ENCODE measurements at places on chromosomes 5 and 9.
A peak's percentile ranks its signal among the peaks of the same experiment; 100 is the strongest.

DNA sequence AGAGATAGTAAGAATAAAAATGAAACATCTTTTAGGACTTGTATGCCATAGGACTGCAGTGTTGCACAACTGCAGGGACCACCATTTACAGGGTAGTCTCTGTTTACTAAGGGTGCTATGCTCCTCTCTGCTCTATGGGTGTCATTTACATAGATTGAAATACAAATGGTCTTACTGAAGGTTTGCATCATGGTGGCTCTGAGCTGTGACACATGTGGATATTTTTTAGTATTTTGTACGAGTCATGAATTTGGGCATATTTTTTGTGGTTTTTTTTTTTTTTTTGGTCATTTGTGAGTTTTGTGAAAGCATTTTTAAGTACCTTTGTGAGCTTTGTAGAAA lies 47.4 kb downstream of the CSNK1G3 start:
- DNase-seq, result no peak

- DNase-seq, result no peak
Observed at GRCh38 chr9:124812441-124812876, 35.5 kb downstream of the OLFML2A start.

DNA sequence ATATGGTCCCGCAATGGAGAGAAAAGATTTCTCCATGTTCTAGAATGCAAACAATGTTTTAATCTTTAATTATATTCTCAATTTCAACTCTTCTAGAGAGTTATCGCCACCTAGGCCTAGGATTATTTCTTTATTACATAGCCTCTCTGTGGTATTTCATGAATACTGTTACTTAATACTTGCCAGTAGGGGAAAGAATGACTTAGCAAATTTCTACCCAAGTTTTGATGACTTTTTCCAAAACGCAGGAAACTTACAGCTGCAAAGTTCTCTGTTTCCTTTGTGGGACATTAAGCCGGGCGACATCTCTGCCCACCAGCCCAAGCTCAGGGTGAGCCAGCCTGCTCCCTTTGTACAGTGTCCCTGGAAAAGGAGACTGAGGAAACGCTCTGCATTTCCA lies 73.8 kb downstream of the MED27 start:
- no peak for DNase-seq

GRCh38 chr5:179187229-179187678 lies 127.1 kb downstream of the ZNF354C start:
- no peak for DNase-seq

DNA sequence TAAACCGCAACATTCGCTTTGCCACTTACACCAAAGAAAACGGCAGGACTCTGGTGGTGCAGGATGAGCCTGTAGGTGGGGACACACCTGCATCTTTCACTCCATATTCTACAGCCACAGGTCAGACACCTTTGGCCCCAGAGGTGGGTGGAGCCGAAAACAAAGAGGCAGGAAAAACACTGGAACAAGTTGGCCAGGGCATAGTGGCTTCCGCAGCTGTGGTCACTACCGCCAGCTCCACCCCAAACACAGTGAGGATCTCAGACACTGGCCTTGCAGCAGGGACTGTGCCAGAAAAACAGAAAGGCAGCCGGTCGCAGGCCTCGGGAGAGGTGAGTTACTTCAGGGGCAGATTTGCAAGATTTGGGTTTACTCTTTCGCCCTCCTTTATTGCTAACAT lies 33.8 kb downstream of the KDM3B start:
- DNase-seq, result peak; percentile 51

- no peak for DNase-seq
Observed at GRCh38 chr5:73863876-73864275, 237.9 kb downstream of the ARHGEF28 start.

DNA sequence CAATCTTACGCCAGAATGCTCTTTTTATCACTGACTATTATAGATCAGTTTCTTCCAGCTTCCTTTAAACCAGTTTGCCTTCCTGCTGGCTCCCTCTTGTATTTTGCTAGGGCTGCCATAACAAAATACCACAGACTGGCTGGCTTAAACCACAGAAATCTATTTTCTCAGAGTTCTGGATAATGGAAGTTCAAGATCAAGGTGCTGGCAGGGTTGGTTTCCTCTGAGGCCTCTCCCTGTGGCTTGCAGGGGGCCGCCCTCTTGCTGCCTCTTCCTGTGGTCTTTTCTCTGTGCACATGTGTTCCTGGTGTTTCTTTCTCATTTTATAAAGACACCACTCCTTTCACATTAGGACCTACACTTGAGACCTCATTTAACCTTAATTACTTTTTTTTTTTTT lies 6.8 kb upstream of the FXN start:
- DNase-seq, result no peak

DNA sequence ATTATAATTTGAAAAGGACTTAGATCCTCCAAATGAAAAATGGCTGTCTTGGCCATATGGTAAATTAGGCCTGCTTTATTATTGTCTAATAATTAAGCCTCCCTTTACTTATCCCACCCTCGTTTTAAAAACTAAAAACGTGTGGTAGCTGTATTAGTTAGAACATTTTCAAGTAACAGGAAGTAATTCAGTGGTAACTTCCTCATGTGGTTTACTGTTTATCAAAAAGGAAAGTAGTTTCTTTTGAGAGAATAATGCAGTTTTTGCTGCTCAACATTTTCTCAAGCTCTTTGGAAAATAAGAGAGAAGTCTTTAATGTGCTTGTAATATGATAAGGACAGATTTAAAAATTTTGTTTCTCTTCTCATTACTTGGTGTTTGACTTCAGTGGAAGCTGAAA lies 26.0 kb downstream of the ZCCHC7 start:
- DNase-seq, result no peak

DNA sequence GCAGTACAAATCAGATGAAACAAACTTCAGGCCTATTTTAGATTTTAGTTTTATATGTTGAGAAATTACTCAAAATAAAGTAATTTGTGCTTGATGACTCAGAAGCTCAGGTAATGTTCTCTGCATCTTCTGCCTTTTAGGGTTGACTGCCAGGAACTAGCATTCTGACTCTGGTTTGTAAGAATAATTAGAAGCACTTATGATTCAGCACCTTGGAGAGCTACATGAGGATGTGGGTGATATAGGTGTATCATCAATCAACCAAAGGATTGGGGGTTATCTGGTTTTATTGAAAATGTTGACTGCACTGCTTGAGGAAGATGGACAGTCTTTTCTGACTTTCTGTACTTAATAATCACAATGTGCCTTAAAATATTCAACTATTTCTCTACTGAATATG lies 118.7 kb upstream of the SGCD start:
- DNase-seq, result no peak

DNA sequence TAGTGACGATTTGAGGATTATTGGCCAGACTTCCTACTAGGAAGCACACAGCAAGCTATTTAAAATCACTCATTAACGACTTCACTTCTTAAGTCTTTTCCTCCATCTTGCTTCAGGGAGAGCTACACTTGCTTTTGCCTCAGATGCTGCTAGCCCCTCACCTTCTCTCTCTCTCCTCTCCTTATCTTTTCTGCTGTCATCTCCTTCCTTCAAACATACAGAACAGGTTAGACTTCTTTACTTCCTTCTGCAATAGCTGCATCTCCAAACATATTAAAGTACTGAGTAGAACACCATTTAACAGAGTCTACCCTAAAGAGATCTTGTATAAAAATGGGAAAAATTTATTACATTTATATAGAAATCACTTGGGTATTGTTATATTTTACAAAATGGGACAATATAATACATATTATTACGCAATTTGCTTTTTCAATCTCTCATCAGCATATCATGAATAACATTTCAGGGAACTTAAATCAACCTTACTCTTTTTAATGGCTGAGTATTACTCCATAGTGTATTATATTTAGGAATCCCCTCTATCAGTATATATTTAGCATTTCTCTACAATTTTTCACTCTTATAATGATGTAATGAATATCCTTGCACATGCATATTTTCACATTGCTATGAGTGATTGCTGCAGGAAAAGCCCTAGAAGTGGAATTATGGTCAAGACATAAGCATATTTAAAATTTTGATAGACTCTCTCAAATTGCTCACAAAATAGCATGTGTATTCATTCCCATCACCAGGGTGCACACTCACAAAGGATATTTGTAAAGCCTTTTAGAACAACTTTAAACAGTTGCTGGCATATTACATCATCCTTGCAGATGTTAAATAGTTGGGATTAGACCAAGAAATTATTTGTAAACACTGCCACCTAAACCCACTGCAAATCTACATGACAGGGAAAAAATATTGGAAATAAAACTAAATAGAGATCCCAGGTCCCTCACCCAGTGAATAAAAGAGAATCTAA lies 164.5 kb upstream of the NFIB start:
- no peak for DNase-seq

- DNase-seq, result peak; percentile 38
Observed at GRCh38 chr9:114238891-114239875, 83.7 kb upstream of the ORM1 start.

- no peak for DNase-seq
Observed at GRCh38 chr5:178399701-178400095, 167.1 kb upstream of the PHYKPL start.

DNA sequence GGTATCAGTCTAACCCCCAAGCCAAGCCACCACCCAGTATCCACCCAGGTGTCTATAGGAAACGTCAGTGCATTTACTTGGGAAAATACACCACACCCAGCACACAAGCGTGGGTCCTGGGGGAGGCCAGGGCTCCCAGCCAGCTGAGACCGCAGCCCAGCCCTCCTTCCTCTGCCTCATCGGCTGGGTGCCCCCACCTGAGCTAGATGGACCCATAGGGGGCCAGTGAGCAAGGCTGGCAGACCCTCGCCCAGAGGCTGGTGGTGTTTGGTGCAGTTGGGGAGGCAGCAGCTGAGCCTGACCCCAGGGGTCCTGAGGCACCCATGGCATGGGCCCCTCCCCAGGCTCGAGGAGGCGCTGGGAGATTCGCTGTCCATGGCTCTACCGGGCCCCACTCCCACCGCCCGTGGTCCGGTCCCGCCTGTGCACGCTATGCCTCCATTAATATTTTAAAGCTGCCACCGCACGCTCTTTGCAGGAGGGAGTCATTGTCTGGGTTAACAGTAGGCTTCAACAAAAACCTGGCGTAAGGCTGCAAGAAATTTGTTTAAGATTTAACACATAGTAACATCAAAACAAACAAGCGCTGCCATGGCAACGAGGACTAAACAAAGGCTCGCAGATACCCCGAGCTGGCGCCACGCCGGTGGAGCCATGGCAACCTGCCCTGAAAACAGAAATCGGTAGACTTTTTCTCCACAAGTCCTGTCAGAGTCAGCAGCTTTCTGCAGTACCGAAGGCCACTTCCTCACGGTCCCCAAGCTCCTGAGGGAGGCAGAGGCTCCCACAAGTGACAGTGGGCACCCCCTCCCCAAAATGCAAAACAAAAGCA lies 20.6 kb downstream of the TPPP start:
- DNase-seq, result peak; percentile 74

GRCh38 chr5:132417010-132417439 lies 47.5 kb downstream of the SLC22A5 start:
- DNase-seq, result peak; percentile 43

- DNase-seq, result no peak
Observed at GRCh38 chr9:123929177-123929869, 603 bp downstream of the DENND1A start.
